Keratinocyte (primary cell): ENCODE measurements at places on chromosomes 13 and 19.

DNA sequence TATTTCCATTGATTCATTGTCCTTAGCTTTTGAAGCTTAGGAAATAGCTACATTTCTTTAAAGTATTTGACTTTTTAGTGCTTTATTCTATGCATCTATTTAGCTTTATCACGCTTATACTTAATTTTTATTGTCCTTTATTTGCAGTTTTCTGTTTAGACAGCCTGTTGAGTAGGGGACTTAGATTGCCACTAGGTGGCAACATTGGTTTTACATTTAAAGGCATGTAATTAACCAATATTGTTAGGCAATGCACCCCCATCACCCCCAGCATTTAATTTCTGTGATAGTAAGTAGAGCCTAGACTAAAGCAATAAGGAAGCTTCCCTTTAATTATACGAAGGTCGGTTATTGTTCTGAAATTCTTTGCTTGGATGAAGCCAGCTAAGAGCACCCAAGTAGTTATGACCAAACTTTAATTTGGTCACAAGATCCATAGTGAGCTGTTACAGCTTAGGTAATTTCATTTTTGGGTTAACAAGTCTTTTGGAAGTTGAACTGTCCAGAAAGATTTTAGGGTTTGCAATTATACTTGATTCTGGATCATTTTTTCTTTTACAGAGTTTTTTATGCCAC lies 36.5 kb downstream of the B3GLCT start:
- no peak for DNase-seq

DNA sequence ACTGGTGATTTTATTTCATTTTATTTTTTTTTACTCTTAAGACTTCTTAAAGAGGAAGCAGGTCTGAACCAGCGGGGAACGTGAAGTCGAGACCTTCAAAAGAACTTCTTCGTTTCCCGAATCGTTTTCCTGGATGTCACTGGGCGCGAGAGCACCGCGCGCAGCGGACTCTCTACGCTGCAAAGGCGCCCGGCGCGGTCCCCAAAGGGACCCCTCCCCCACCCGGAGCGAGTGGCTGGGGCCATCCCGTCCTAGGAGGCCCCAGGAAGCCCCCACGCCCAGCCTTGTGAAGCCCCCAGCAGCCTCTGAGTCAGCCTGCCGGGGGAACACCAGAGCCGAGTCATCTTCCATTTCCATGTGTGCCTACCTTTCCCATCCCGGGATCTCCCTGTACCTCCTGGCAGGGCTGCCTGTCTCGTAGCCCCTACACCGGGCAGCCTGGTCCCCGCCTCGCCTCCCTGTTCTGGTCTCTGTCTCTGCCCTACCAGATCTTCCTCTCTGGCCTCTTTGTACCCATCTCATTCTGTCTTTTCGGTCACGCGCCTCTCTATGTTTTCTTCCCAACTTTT lies 608 bp downstream of the CD70 start:
- no peak for DNase-seq

- DNase-seq, result no peak
Observed at GRCh38 chr19:40369797-40370196, 20.2 kb downstream of the HIPK4 start.

DNA sequence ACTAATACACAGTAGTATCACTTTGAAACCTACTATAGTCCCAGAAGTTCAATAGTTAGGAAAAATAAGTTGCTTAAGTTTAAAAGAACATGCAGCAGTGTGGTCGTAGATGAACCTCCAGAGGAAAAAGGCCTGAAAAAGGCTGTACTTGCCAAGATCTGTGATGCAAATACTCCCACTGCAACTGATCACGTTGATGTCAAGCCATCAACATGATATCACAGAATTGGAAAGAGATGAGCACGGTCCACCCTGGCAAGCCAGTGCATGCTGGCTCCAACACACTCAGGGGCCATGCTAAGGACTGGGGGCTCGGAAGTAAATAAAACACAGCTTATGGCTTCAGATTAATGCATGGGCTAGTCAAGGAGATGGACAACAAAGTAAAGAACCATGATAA lies 71.8 kb upstream of the LRCH1 start:
- no peak for DNase-seq

DNA sequence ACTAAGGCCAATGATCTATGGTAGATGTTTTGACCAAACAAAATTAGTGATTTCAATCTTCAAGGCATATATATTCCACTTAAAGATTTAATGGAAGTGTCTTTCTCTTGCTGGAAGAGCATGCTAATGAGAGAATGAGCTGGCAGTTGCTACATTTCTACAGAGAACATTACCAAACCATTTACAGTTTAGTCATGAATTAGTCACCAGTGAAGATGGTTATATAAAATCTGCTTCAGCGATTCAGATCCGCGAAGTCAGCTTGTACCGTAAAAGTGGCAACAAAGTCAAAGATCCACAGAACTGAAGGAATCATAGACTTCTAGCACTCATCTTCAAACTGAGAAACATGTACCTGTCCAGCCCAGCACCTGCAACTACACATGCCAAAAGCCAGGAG lies 156.3 kb downstream of the SLITRK5 start:
- no peak for DNase-seq

GRCh38 chr13:48126944-48127830 lies 32.3 kb upstream of the MED4 start:
- DNase-seq, result no peak

DNA sequence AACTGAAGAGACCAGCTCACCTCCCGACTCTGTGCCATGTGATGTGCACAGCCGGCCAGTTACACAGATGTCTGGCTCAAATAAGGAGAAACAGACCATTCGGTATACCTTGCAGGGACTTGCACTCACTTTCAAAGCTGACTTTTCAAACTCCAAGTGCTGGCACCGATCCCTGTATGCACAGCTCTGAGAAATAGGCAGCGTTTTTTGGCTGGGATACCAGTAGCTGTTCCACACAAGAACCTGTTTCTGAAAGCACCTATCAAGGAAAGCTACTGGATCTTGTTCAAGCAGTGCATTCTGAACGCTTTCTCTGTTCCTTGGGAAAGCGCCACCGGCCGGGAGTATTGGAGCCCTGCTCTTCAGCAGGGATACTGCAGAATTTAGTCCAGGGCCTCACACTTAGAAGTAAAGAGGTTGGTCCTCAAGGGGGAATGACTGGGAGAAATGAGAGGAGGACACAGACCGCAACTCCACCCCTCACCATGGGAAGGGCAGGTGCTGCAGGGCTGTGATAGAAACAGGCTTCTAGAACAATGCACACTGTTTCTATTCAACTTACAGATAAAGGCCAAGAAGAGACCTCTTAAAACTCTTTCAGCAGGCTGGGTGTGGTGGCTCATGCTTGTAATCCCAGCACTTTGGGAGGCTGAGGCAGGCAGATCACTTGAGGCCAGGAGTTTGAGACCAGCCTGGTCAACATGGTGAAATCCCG lies 53.6 kb upstream of the PABPC3 start:
- no peak for DNase-seq
